T-cell (primary cell): ENCODE measurements at places on chromosomes 12 and 14. TPM values are rescaled to one million over a fixed set of nuclear protein-coding genes. Genes with fewer than 3 reads are reported as not detected.

DNA sequence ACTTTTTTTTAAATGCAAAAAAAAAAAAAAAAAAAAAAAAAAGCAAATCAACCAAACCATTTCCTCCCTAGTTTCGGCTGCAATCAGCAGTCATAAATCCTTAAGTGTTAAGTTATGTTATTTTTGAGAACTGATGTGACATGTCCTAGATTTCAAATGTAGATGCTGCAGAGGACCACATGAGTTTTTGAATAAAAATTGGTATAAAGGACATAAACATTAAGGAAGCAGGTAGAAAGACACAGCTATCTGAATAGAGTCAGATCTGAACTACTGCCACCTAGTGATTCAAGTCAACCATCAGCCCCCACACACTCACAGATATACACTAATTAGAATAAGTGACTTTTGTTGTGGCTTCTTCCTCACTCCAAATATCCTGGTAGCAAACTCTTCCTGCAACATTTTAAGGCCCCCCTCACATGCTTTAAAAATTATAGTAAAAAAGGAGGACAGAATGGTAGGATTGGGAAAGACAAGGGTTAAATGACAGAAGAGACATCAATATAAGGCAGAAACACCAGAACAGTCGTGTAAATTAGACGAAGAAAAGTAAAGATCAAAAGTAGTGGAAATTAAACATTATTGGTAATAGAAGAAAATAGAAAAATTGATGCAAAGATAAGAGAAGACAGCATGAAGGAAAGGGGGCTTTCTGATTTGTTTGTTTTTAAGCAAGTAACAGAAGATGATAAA, 394.5 kb upstream of the ATP2B1 start:
- no peak for DNase-seq

DNA sequence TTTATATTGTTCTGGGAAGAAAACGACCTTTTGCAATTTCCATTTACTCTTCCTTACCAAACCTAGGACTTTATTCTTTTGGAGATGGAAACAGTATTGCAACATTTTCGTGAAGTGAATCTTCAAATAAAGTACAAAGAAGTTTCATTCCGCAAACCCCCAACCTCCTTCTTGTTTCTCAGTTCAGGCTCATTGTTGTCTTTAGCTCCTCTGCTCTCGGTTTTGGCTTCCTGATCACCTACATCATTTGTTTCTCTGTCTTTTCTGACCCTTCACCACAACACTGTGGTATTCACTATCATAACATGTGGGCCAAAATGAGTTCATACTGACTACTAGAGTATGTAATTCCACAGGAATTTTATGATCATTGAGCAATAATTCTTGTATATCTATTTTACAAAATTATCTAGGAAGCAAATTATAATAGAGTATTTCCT, 266.8 kb downstream of the ADAMTS20 start:
- no peak for DNase-seq

- no peak for DNase-seq
Observed at GRCh38 chr12:16955083-16955657, 349.2 kb upstream of the LMO3 start.

The CD69 gene
- total RNA-seq, result 606 TPM

The MEG3 gene
- total RNA-seq, result 3.4 TPM

The CLEC14A gene
- not detected for total RNA-seq
